NCI-H2029 treated with DMSO at 0.1 percent for 48 hours (cell line): ENCODE measurements at places on chromosomes 1 and 21.

GRCh38 chr1:8350914-8351684 is 33.2 kb downstream of the SLC45A1 start:
- DNase-seq, result no peak

- no peak for DNase-seq
Measured at GRCh38 chr1:11534846-11535245, 55.9 kb downstream of the DISP3 start.

DNA sequence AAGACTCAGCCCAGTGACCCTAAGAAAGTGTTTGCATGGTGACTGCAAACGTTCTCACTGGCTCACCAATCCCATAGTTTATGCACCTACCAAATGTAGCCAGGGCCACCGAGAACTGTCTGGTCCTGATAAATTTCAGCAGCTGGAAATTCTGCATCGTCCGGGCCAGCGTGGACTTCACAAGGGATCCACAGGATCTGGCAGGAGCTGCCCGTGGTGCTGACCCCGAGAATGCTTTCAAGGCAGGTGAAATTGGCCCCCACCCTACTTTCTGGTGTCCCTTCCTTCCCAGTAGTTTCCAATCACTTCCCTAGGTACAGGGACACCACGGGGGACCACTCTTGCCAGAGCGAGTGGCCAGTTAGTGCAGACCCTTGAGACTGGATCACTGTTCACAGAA is 26.2 kb downstream of the UBASH3A start:
- no peak for DNase-seq

GRCh38 chr1:248858096-248858890 is 592 bp downstream of the ZNF692 start:
- DNase-seq, result peak; percentile 26

DNA sequence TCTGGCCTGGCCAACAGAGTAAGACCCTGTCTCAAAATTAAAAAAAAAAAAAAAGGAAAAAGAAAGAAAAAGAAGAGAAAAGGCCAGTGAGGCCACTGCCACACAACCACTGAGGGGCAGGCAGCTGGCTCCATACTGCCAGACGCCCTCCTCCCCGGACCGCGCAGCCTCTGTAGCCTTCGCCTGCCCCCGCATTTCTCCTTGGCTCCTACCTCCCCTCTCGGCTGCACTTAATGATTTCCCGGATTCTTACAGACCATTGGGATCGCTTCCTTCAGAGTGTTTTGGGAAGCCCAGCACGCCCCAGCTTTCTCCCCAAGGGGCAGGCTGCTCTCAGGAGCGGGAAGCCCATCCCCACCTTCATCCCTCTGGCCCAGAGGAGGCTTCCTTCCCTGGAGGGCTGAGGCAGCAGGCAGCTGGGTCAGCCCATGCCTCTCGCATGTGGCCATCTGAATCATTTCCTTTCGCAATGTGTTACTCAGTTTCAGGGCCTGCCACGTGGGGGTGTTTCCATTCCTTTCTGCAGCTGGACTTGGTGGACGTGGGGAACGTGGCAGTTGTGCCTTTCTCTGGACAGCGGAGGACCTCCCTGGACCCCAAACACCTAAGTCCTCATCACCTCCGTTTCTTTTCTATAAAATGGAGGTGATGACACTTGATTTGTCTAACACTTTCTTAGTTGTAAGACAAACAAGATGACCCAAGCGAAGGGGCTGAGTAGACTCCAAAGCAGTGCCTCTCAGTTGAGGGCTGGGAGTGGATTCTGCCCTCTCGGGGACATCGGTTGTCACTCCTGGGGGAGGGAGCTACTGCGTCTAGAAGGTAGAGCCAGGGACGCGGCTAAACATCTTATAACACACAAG is 2.3 kb downstream of the SLC2A5 start:
- no peak for DNase-seq

DNA sequence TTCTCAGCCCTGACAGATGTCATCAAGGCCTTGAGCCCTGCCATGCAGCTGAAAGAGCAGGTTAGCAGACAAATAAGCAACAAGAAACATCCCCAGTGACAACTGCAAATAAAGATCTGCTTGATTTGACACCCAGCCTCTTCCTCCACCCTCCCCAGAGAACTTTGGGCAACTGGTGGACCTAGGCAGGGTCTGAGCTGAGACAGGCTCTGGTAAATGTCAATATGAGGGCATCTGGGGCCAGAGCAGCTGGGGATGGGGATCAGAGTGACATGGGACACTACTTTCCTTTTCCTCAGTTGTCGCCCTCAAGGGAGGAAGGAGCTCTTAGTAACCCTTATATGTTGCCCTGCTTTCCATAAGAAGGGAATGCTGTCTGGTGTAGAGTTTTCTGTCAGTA is 544.1 kb downstream of the NEGR1 start:
- DNase-seq, result no peak

GRCh38 chr1:181135437-181135731 is 46.9 kb downstream of the IER5 start:
- no peak for DNase-seq

DNA sequence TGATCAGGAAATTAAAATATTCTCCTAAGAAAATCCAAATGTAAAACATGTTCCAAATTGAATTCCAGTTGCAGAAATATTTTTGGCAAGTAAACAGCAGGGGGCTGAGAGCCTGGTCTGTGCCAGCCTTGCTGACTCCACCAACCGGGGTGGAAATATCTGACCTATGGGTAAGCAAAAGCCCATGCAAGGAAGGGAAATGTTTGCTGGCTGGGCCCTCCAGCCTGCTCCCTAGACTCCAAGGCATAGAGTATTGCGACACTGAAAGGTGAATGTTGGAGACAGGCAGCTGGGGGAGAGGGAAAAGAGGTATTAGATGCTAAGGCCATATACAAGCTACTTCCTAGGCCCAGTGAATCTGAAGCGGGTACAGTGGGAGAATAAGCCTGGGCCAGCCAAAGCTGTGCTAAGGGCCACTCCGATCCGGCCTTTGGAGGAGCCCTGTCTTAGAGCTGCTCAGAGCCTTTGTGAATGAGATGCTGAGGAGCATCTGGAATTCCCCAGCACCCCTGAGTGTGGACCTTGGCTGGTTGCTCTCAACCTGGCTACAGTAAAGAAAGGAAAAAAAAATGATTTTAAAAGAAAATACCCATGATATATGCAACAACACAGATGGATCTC is 24.9 kb upstream of the ATP1B1 start:
- DNase-seq, result no peak

DNA sequence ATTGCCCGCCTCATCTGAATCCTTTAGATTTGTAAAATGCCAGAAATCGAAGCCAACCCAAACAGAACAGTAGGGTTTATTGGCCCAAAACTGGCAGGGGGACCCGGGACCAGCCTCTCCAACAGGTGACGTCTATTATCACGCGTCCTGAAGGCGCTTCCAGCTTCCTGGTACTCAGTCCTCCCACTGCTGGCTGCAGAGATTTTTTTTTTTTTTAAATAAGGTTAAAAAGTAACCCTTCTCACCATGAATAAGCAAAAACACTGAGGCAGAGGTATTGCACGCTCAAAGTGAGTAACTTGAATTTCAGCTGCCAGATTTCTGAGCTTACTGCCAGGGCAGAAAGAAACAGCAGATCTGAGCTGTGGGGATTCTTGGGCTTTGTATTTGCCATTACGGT is 54.4 kb upstream of the GCLM start:
- DNase-seq, result no peak

DNA sequence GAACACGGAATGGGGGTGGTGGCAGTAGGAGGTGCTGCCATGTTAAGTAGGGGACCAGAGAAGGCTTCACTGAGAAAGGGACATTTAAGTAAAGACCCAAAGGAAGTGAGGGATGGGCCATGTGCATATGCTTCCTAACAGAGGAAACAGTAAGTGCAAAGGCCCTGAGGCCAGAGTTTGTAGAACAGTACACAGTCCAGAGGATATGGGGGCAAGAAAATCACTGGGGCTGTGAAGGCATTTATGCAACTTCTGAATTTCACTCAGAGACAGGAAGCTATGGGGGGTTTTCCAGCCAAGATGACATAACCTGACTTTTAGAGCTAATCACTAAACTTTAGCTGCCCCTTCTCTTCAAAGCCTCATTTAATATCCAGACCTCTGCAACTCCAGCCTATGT is 202.5 kb upstream of the EDN2 start:
- no peak for DNase-seq

DNA sequence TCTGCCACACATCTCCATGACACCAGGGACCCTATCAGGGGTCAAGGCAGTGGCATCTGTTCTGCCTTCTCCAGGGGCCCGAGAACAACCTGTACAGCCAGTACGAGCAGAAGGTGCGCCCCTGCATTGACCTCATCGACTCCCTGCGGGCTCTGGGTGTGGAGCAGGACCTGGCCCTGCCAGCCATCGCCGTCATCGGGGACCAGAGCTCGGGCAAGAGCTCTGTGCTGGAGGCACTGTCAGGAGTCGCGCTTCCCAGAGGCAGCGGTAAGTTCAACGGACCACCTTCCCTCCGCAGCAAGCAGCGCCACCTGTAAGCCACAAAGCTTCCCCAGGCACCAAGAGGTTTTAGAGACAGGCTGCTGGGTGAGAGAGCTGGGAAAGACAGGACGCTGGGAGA is 15.9 kb downstream of the MX2 start:
- no peak for DNase-seq

DNA sequence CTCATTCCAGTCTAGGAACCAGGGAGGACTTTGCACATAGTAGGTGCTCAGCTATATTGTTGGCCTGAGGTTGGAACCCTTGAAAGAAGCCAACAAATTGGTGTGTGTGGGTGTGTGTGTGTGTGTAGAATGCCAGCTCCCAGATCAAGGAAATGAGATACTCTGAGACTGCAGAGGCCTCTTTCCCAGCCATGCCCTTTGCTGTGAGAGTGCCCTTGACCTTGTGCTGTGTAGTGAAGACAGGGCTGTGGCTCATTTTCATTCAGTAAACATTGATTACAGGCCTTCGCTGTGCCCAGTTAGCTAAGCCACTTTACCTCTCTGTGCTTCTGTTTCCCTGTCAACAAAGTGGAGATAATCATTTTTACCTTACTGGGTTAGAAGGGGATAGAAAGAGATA is 3.2 kb downstream of the CYP4B1 start:
- DNase-seq, result peak; percentile 81
